ENCODE measurements at places on chromosomes 4 and X.

DNA sequence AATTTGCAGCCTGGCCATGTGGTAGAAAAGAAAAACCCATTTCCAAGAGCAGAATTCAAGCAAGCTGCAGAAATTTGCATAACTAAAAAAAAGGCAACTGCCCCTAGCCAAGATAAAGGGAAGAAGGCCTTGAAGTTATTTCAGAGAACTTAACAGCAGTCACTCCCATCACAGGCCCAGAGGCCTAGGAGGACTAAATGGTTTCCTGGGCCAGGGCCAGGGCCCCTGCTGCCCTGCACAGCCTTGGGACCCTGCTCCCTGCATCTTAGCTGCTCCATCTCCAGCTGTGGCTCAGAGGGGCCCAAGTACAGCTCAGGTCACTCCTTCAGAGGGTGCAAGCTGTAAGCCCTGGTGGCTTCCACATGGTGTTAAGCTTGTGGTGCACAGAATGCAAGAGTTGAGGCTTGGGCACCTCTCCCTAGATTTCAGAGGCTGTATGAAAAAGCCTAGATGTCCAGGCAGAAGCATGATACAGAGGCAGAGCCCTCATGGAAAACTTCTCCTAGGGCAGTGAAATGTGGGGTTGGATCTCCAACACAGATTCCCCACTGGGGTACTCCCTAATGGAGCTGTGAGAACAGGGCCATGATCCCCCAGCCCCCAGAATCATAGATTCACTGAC is 6.7 kb upstream of the MID2 start:
- no peak overlapping the region for H3K27ac ChIP-seq
- no peaks in the 10 kb centered on the region for H3K4me1 ChIP-seq
- no peaks in the 10 kb centered on the region for H3K27me3 ChIP-seq
- H3K36me3 ChIP-seq = no peaks in the 10 kb centered on the region
- no peak for DNase-seq

- no peaks in the 10 kb centered on the region for H3K36me3 ChIP-seq
- H3K4me1 ChIP-seq = peaks cover 4% of the 10 kb centered on the region
- no peak overlapping the region for H3K4me3 ChIP-seq
- H3K27me3 ChIP-seq = peaks cover 3% of the 10 kb centered on the region
Measured at GRCh38 chr4:65592089-65592488, 78.2 kb downstream of the EPHA5 start.

DNA sequence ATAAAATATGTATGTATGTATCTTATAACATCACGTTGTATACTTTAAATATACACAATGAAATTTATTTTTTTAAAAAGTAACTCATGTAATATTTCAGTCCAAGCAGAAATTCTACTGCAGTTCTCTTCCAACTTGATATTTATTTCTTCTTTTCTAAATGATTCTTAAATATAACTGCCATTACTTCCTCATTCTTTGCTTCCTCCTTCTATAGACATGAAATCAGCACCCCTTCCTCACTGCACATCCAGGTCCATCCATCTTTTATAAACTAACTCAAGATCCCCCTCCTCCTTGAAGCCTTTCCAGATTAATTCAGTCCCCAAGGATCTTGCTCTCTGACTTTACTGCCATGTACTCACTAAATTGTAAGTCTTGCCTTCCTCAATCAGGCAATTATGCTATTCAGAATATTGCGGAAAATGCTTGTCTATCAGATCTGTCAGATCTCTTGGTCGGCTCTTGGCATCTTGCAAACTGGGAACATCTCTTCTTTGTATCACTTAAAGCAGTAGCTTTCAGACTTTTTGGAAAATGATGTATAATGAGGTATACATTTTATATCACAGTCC is 3.7 kb downstream of the GPRIN3 start:
- peaks cover 24% of the 10 kb centered on the region for H3K27me3 ChIP-seq
- peaks cover 13% of the 10 kb centered on the region for H3K4me1 ChIP-seq
- no peak overlapping the region for H3K4me3 ChIP-seq
- no peak for DNase-seq

GRCh38 chr4:172751550-172751949 is 417.1 kb upstream of the GALNT7 start:
- H3K27ac ChIP-seq = no peak overlapping the region
- no peaks in the 10 kb centered on the region for H3K36me3 ChIP-seq
- DNase-seq = no peak
- H3K27me3 ChIP-seq = no peaks in the 10 kb centered on the region

GRCh38 chr4:26533685-26534084 is 43.4 kb upstream of the CCKAR start:
- no peak overlapping the region for H3K27ac ChIP-seq
- no peak for DNase-seq

- H3K36me3 ChIP-seq = no peaks in the 10 kb centered on the region
- no peak overlapping the region for H3K4me3 ChIP-seq
- no peaks in the 10 kb centered on the region for H3K27me3 ChIP-seq
- peak overlapping the region; percentile 58 for H3K27ac ChIP-seq
- peaks cover 47% of the 10 kb centered on the region for H3K4me1 ChIP-seq
- no peak for DNase-seq
Measured at GRCh38 chrX:132877954-132878536, 80.4 kb downstream of the HS6ST2 start.
